Endothelial cell (in vitro differentiated cells): ENCODE measurements at places on chromosomes 6 and 20. TPM values are rescaled to one million over a fixed set of nuclear protein-coding genes. Genes with fewer than 3 reads are reported as not detected.

RPS6KA2 gene
- 105 TPM for total RNA-seq

SRMS gene
- not detected for total RNA-seq

ROS1 gene
- 0.05 TPM for total RNA-seq

BPIFB6 gene
- not detected for total RNA-seq

ELOVL4 gene
- 3.3 TPM for total RNA-seq

ADAM33 gene
- 0.23 TPM for total RNA-seq

MAS1 gene
- total RNA-seq: not detected

LGSN gene
- not detected for total RNA-seq

DNA sequence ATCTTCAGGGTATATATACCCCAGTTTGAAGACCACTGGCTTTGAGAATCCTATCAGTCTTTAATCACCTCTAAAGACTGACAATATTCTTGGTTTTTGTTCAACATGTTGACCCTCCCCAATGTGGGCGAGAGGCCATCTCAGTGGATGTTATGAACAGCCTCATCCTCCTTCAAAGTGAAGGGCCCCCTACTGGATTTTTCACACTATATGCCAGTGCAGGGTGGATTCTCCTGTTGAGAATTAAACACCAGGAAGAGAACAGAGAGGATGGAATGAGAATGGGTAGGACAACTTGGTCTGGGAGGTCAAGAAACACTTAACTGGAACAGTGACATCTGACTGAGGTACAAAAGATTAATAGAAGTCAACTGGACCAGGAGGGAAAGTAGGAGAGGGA, 327.1 kb downstream of the MAFB start:
- no peak for DNase-seq

- no peak for DNase-seq
These were observed 106.5 kb downstream of the PHF3 start for GRCh38 chr6:63742060-63742459.

GRCh38 chr6:33278810-33279209, 1.9 kb downstream of the B3GALT4 start:
- DNase-seq: no peak

- DNase-seq: no peak
These were observed 85.3 kb downstream of the DLGAP4 start for GRCh38 chr20:36391456-36391855.

DNA sequence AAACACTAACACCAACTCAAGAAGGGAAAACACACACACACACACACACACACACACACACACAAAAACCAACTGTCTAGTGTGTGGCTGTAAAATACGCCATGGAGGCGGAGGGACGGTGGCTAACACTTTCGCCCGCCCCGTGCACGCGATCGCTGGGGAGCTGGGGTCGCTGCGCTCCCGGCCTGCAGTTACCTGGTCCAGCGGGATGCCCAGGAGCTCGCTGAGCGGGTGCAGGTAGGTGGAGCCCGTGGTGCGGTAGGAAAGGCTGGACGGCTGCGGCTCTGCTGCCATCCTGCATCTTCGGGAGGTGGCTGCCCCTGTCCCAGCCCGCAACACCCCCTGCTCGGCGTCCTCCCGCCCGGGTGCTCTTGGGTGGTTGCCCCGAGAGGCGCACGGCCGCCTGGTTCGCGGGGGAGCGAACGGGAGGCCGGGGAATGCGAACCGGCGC, 303 bp downstream of the MBOAT1 start:
- DNase-seq: peak; percentile 41

- no peak for DNase-seq
These were observed 269.4 kb downstream of the NKAIN2 start for GRCh38 chr6:124073021-124073420.

DNA sequence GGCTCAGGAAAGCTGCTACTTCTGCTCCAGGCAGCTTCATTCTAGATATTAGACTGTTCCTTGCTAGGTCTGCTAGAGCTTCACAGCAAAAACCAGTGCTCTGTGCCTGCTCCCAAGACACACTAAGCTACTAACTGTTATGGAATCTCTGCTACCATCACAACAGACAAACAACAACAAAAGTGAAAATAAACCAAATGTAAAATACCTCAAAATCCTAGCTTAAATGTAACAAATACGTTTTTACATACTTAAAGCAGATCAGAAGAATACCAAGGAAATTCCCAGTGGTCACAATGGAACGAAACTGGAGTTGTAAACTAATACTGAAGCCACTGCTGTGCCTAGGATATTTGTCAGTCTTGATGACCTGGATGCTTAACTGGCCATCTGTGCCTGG, 84.6 kb upstream of the EZR start:
- no peak for DNase-seq

DNA sequence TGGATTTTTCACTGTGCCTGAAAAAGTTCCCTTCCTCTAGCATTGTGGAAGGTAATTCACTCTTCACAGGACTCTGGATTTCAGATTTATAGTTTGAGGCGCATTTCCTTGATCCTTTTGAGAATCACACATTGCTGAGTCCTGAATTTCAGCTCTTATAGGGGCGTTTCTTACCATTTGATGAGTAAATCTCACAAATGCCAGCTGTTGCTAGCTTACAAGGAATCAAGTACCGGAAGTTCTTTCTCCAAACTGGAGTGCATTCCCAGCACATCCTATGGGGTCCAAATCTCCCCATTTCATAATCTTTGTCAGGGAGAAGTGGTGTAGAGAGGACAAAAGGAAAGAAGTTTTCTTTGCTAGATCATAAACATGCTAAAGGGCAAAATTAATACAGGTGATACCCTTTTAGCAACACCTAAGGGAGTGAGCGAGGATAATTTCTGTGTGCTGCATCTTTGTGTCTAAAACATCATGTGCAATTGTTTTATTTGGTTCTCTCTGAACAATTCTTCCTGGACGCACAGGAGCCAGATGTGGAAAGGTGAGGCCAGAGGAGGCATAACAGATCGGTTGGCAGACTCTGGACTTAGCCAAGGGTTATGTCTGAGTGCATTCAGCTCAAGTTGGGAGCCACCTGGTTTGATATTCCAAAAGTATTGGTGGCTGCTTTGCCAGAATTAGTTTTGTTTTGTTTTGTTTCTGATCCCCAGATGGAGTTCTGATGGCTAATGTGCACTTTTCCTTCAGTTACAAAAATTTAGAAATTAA, 37.4 kb upstream of the EYA2 start:
- DNase-seq: no peak

DNA sequence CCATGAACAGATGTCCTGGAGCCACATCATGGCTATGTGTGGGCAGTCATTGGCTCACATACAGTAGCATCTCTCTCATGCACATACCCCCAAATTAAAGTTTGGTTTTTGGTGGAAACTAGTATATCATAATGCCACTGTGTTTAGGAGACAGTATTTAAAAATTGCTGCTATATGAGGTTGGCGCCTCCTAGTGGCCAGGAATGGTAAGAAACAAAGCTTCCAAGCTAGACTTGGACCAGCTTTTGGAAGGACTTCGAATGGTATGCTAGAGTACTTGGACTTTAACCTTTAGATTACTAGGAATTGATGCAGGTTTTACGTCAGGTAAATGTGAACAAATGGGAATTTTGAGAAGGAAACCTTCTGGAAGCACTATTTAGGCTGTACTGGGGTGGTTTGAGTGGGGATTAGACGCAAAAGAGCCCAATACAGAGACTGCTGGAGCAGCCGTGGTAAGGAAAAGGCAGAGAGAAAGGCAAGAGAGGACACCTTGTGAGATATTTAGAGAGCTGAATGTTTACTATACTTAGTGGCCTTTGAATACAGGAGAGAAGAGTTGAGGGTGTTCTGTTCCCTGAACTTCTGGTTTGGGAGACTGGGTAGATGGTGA, 23.8 kb downstream of the PRSS35 start:
- DNase-seq: peak; percentile 65

GRCh38 chr20:6519556-6519955, 247.9 kb upstream of the BMP2 start:
- no peak for DNase-seq

DNA sequence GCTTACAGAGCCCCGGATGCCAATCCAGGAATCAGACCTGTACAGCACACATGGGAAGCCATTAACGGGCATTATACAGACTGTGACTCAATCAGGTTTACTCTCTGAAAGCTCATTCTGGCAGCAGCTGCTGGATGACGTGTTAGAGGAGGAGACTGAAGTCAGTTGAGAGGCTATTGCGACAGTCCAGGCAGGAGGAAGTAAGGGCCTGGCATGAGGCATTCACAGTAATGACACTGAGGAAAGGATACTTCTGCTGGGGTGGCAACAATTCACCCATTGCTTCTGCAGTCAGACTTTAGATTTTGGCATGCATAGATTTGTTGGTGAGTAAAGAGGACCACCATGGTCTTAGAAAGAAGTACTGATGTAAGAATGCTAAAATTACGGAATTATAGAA, 151.0 kb upstream of the HEY2 start:
- DNase-seq: no peak

DNA sequence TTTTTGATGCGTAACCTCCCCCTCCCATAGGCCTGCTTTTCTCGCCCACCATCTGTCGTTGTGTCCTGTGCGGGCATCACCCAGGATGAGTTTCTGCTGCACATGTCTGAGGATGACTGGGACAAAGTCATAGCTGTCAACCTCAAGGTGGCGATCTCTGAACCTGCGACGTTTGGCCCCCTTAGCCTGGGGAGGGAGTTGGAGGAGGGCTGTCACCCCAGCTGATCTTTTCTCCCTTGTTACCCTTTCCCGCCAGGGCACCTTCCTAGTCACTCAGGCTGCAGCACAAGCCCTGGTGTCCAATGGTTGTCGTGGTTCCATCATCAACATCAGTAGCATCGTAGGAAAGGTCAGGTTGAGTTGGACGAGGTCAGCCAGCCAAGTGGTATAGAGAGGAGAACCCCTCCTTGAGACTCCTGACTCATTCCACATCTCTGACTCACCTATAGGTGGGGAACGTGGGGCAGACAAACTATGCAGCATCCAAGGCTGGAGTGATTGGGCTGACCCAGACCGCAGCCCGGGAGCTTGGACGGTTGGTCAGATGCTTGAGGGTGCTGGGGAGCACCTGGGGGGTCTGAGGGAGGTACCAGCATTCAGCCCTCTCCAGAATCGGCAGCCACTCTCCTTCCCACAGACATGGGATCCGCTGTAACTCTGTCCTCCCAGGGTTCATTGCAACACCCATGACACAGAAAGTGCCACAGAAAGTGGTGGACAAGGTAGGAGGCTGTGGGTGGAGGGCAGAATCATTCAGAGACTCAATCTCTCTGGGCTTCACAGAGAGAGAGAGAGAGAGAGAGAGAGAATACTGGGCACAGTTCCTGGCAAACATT, 954 bp downstream of the HSD17B8 start:
- DNase-seq: no peak

DNA sequence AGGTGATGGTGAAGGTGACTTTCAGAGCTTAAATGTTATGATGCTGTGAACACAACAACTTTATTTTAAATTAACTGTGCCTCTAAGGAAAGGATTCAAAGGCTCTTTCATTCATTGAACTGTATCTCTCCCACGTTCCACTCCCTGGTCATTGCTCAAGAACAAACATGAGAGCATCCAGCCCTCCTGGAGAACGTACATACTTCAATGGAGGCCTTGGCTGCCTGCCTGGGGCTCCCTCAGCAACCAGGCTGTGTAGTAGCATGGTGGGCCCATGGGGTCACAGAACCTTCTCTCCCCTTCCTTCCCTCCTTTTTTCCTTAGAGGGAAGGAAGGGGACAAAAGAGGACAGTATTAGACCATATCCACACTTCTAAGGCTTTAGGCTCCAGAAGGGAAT, 234.3 kb downstream of the CDC5L start:
- DNase-seq: no peak

- DNase-seq: no peak
These were observed 154.2 kb upstream of the PROKR2 start for GRCh38 chr20:5470943-5471342.

GRCh38 chr20:41643504-41643938, 25.3 kb upstream of the CHD6 start:
- no peak for DNase-seq

- no peak for DNase-seq
These were observed 260.2 kb downstream of the BCKDHB start for GRCh38 chr6:80366714-80367113.

DNA sequence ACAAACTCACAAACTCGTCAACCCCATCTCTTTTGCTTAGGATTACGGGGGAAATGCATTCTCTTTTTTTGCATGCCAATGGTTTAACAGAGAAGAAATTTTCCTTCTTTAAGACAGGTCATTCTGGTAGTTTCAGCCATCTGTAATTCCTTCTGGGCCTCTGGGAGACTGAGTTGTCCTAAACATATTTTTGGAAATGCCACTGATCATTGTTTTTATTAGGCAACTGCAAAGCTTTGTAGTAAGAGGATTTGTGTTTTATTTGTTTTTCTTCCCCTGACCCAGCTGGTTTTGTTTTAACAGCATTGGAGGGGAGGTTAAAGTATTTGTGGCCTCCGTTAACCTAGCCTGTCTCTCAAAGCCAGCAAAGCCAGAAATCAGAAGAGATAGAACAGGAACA, 73.1 kb upstream of the ISM1 start:
- no peak for DNase-seq

- no peak for DNase-seq
These were observed 160.7 kb downstream of the LRFN2 start for GRCh38 chr6:40426346-40427066.

GRCh38 chr6:166006900-166007301, 160.8 kb downstream of the TBXT start:
- DNase-seq: no peak

DNA sequence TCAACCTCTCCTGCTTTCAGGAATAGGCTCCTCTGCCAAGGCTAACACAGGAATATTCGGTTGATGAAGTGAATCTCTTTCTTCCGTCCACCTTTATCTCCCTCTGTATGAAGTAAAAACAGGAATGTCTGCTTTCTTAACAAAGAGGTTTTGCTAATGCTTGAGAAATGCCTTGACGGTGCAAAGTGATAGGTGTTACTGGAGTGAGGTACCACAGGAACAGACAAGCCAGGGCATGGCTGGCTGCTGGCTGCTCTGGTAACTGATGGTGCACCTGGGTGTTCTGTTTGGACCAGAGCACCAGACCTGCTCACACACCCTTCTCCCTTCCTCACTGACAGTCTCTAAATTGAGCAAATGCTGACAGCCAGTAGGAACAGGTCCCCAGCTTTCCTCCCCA, 174.0 kb upstream of the FBXL4 start:
- DNase-seq: no peak

DNA sequence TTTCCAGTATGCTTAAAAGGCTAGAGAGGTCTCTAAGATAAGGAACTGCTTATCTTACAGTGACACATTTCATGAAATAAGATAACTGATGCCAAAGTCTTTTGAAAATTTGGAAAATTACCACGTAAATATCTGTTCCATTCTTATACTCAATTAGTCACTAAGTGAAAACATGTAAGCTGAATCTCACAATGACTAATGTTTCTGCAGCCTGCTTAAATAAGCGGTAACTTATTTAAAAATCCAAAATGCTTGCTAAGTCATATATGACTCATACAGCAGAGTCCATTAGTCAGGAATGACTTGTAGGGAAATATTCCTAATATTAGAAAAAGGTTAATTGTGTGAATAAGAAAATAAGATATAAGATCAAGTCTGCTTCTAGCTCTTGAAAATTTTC, 27.8 kb upstream of the LGSN start:
- DNase-seq: no peak

DNA sequence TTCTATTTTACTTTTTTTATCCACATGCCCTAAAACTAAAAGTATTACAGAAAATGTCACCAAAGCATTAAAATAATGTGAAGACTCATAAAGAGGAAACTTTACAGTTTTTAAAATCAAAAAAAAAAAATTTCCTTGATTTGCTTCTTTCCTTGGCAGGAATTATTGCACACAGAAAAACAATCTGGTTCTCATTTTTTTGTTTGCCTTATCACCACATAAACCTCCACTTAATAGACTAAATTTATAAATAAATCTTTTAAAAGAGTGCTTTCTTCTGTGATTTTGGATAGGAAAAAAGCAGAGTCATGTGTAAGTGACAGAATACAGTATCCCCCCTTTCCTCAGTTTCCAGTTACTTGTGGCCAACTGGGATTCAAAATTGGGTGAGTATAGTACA, 695.1 kb upstream of the CITED2 start:
- DNase-seq: no peak
